IMR-90 (cell line): ENCODE measurements at places on chromosomes 5 and 9.

DNA sequence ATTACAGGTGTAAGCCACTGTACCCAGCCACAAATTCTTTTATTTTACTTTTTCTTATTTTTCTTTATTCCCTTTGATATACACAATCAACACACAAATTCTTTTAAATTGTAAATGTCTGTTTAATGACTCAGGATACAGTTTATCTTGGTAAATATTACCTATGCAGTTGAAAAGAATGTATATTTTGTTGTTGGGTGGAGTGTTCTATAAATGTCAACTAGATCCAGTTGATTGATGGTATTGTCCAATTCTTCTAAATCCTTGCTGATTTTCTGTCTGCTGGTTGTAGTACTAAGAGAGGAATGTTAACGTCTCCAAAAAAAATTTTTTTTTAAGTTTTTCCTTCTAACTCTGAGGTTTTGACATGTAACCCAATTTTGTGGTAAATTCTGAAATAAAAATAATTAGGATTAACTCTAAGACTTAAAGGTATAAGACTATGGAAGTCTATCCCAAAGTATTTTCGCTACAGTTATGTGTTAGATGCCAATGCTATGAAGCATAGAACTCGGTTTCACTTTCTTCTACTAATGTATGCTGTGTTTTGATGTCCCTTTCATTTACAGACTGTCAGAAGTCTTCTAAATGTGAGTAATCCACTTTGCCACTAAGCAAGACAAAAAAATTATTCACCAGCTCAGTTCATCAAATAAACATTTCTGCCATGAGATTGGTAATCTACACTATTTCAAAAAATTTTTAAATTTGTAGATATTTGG is 720.2 kb upstream of the C9orf72 start:
- no peak overlapping the region for H3K27ac ChIP-seq
- no peak overlapping the region for H3K4me3 ChIP-seq
- no peaks in the 10 kb centered on the region for H3K27me3 ChIP-seq

DNA sequence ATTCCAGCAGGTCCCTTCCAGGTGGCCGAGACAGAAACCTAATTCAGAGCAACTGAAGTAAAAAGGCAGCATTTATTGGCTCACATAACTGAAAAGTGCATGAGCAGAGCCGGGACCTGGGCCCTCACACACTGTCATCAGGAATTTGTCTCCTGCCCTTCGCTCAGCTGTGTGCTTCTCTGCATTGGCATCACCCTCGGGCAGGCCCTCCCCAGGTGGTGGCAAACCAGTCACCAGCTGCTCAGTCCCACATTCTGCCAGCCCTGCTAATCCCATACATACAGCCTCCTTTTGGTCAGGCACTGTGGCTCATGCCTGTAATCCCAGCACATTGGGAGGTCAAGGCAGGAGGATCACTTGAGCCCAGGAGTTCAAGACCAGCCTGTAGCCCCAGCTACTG is 11.5 kb upstream of the CPLX2 start:
- no peaks in the 10 kb centered on the region for H3K36me3 ChIP-seq
- H3K27ac ChIP-seq = no peak overlapping the region
- DNase-seq = no peak

GRCh38 chr5:2131196-2131595 is 248.5 kb upstream of the IRX4 start:
- H3K27ac ChIP-seq = no peak overlapping the region
- no peak overlapping the region for H3K4me3 ChIP-seq
- no peaks in the 10 kb centered on the region for H3K27me3 ChIP-seq
- H3K36me3 ChIP-seq = no peaks in the 10 kb centered on the region

DNA sequence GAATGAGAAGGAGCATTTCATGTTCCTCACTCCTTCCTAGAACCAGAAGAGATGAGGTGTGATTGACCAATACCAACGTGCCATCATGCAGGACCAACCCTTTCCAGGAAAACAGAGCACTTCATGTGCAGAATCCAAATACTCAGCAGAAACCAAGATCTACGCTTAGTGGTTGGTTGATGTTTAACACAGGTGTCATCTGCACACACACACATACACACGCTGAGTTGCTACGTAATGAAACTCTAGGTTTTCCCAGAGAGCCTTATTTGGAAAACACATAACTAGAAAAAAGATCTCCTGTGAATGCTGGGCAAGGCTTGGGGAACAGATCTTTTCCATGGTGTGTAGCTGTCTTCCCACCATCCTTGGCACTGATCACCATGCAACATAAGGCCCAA is 21.1 kb upstream of the ZNF622 start:
- no peak for DNase-seq
- H3K4me1 ChIP-seq = no peaks in the 10 kb centered on the region
- H3K27me3 ChIP-seq = peaks cover 34% of the 10 kb centered on the region
- no peak overlapping the region for H3K27ac ChIP-seq

- no peak overlapping the region; the same call in 1 of the 2 replicates for H3K27ac ChIP-seq
- peaks cover 9% of the 10 kb centered on the region for H3K4me1 ChIP-seq
- no peak overlapping the region for H3K4me3 ChIP-seq
- DNase-seq = peak; percentile 80
Measured at GRCh38 chr5:10635257-10635866, 71.5 kb downstream of the ANKRD33B start.

- H3K4me3 ChIP-seq = no peak overlapping the region
- H3K27me3 ChIP-seq = no peaks in the 10 kb centered on the region
- H3K36me3 ChIP-seq = no peaks in the 10 kb centered on the region
- no peak for DNase-seq
Measured at GRCh38 chr9:111873901-111874300, 22.7 kb upstream of the UGCG start.

DNA sequence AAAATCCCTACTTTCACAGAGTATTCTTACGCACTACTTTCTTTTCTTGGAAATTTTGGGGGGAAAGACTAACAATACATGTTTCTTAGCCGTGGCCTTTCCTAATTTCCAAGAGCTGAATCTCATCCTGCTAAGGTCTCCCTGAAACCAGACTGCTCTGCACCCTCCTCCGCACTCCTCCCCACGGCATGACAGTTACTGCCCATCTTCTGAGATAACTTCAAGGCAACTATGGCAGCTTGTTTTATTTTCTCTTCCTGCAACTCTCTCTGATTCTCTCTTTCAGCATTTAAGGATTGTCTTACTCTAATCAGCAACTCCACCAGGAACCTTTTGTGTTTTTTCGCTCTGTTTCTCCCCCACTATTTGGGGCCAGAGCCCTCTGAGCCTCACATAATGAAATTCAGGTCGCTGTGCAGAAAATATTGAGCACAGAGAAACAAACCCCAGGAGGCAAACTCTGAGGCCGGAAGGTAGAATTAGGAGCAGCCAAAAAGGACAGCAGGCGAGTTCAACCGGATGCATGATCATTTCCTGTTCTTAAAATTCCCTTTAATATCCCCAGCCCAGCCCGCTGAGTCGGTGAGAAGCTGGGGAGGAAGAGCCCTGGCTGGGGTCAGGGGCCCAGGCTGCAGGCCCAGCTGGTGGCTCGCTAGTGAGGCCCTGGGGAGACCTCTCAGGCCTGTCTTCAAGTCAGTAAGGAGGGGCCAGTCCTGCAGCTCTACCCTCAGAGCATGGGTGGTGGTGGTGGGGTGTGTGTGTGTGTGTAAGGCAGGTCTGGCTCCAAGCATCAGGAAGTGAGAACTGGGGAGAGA is 213.6 kb upstream of the S1PR3 start:
- no peak overlapping the region for H3K4me3 ChIP-seq
- no peaks in the 10 kb centered on the region for H3K27me3 ChIP-seq
- no peaks in the 10 kb centered on the region for H3K36me3 ChIP-seq
- peak; percentile 60 for DNase-seq

GRCh38 chr9:128765499-128765898 is 6.2 kb downstream of the ZER1 start:
- no peaks in the 10 kb centered on the region for H3K27me3 ChIP-seq
- peaks cover 4% of the 10 kb centered on the region for H3K36me3 ChIP-seq
- DNase-seq = no peak
- 0 out of 2 replicates have a peak, but pooled peaks cover under 1% of the 10 kb centered on the region for H3K4me1 ChIP-seq
- H3K27ac ChIP-seq = no peak overlapping the region
- no peak overlapping the region for H3K4me3 ChIP-seq

DNA sequence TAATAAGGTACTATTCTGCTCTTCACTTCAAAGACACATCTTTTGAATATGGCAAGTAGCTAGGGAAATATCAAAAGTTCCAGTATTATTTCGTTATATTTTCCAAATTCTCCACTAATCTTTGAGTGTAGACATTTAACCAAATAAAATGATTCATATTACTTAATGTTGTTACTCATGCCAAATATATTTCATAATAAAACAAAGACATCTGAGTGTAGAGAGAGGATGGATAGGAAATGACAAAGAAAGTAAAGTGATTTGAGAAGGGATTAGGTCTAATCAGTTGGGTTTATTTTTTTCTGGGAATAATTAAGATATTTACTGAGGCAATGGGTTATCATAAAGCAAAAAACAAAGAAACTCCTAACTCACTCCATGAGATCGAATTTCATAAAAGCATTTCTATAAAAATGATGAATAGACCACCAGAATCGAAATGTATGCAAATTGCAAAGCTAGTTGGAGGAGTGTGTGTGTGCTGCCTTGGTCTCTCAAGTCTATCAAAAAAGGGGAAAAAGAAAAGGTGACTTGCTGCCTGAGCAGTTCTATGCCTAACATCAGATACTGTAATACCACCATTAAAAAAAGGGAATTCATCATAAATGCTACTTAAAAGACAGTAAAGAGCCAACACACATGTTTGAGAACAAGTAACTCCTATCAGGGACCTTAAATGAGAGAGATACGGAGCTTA is 255.5 kb downstream of the PDE4D start:
- H3K36me3 ChIP-seq = no peaks in the 10 kb centered on the region
- DNase-seq = no peak

DNA sequence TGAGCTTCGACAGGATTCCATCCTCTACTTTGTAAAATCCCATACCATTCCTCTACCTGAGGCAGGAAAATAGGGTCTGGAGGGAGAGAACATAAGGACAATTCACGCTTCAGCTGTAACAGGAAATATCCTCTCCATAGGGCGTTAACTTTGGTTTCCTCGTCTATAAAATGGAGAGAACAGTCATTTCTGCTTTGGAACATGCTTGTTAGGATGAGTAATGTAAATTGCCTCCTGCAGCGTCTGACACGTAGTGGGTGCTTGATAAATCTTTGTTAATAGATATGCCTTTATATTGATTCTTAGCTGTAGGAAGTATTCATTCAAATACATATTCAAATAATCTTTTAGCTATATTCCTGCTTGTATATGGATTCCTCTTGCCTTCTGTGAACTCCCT is 711 bp upstream of the SUB1 start:
- no peak for DNase-seq
- H3K4me3 ChIP-seq = no peak overlapping the region
- H3K27ac ChIP-seq = no peak overlapping the region
- H3K4me1 ChIP-seq = peaks cover 4% of the 10 kb centered on the region

- no peak overlapping the region for H3K4me3 ChIP-seq
- no peaks in the 10 kb centered on the region for H3K36me3 ChIP-seq
- DNase-seq = no peak
- no peaks in the 10 kb centered on the region for H3K4me1 ChIP-seq
- H3K27me3 ChIP-seq = no peaks in the 10 kb centered on the region
Measured at GRCh38 chr9:26462213-26462612, 430.4 kb downstream of the CAAP1 start.

GRCh38 chr9:79224672-79225433 is 346.9 kb upstream of the TLE4 start:
- no peaks in the 10 kb centered on the region; the same call in 1 of the 2 replicates for H3K4me1 ChIP-seq
- no peak overlapping the region for H3K4me3 ChIP-seq
- DNase-seq = peak; percentile 96
- no peak overlapping the region for H3K27ac ChIP-seq
- H3K27me3 ChIP-seq = no peaks in the 10 kb centered on the region

- H3K4me1 ChIP-seq = peaks cover 2% of the 10 kb centered on the region; the same call in 1 of the 2 replicates
- peak; percentile 49 for DNase-seq
- no peak overlapping the region for H3K4me3 ChIP-seq
- no peaks in the 10 kb centered on the region for H3K36me3 ChIP-seq
- no peak overlapping the region for H3K27ac ChIP-seq
Measured at GRCh38 chr9:70945301-70945700, 176.1 kb downstream of the TRPM3 start.

GRCh38 chr9:91948597-91949391 is 1.2 kb downstream of the ROR2 start:
- peak; percentile 57 for DNase-seq
- no peaks in the 10 kb centered on the region for H3K36me3 ChIP-seq
- peak overlapping the region; percentile 63 for H3K27ac ChIP-seq

DNA sequence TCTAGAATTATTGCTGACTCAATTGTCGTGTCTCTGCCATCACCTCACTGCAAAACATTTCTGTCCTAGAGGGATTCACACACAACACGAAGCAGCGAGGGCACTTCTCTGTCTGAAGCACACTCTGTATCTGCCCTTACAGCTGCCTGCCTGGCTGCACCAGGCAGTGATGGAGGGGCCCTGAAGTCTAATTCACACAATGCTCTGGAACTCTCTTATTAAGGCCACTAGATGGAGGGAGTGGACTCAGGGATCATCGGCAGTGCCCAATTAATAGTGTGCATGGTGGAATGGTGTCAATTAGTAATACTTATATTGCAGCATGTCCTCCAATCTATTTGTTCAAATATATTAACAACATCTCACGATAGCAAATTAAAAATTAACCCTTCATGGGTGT is 157.5 kb upstream of the MAP1B start:
- DNase-seq = no peak
- H3K27me3 ChIP-seq = peaks cover 12% of the 10 kb centered on the region
- H3K36me3 ChIP-seq = no peaks in the 10 kb centered on the region
- no peak overlapping the region for H3K27ac ChIP-seq

DNA sequence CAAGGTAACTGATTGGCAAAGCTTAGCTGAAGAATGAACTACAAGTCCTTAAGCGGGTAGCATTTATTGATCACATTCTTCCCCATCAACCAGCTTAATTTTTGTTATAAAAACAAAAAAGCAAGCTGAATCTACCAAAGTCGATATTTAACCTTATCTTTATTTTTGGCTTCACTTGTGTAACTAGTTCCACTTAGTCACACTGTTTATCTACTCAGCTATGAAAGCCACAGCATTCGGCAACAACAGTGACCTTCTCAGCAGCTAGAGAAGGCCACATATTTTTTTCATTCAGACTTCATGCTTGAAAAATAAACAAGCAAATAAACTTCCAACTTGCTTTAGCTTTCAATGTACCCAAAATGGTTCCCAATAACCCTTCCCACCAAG is 69.4 kb downstream of the KLHL3 start:
- peak; percentile 28 for DNase-seq
- no peaks in the 10 kb centered on the region for H3K36me3 ChIP-seq
- H3K4me1 ChIP-seq = no peaks in the 10 kb centered on the region; the same call in 1 of the 2 replicates
- H3K4me3 ChIP-seq = no peak overlapping the region
- H3K27me3 ChIP-seq = no peaks in the 10 kb centered on the region

DNA sequence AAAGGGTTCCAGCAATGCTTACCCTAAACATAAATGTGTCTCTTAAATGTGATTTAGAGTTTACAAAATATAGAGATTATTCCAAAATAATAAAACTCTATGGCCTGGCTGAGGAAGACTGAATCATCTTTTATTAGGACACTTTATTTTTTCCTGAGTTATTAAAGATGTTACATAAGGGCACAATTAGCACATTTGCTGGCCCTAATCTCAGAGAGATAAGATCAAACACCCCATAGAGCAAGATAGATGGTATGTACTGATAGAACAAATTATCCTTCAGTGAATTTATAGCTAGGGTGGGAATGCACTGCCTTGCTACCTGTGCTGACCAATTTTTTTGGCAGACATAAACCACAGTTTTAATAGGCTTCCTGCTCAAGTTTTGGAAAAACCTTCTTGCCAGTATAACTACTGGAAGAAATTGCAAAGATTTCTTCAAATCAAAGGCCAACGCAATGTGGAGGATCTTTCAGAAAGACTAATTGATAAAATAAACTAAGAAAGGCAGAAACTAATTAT is 367.1 kb upstream of the MPDZ start:
- H3K4me1 ChIP-seq = no peaks in the 10 kb centered on the region
- no peaks in the 10 kb centered on the region for H3K36me3 ChIP-seq
- no peak overlapping the region for H3K27ac ChIP-seq
- no peak for DNase-seq
- no peaks in the 10 kb centered on the region for H3K27me3 ChIP-seq
